CD4-positive, alpha-beta T cell treated with Interleukin-6 at 100 ng/mL for 8 hours (primary cell): ENCODE measurements at places on chromosomes 12 and 14.

GRCh38 chr12:43988838-43989560, 153.1 kb downstream of the TMEM117 start:
- DNase-seq: no peak

DNA sequence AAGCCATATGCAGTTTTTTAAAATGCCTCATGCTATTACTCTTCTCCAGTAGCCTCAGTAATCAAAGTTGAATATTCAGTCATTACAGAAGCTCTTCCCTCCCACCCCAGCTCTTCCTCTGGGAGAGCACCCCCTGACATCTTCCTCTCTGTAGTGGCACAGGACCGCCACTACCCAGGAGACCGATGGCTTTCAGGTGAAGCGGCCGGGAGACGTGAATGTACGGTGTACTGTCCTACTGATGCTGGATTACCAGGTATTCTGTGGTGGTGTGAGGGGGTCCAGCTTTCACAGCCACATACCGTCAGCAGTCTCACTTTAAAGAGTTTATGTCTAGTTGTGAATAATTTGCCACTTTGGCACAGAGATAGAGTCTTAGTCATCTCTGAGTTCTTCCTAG, 4.6 kb downstream of the SMARCD1 start:
- no peak for DNase-seq

DNA sequence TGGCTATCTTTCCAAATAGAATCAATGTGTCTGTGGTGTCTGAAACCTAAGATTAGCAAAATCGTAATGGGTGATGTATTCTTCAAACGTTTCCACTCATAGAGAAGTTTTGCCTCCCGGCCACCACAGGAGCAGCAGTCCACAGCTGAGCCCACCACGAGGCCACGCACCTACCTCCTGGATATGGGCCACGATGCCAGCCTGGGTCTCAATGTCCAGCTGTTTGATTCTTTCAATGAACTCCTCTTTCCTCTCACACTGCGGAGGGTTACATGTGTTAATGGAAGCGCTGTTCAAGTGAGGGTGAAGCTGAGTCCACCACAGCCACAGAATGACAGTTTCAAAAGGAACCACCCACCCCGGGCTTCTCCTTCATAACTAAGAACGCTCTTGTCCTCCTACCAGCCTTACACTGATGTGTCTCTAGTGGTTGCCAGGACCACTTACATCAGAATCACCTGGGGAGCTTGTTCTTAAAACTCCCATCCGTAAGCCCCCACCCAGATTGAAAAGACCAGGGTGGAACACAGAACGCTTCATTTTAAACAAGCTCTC, 75.3 kb downstream of the CCDC88C start:
- no peak for DNase-seq

- DNase-seq: no peak
Measured at GRCh38 chr12:98533723-98534251, 18.4 kb downstream of the TMPO start.

- DNase-seq: no peak
Measured at GRCh38 chr14:59277659-59278058, 89.2 kb downstream of the DAAM1 start.

GRCh38 chr14:59305836-59306555, 117.5 kb downstream of the DAAM1 start:
- DNase-seq: no peak

- DNase-seq: no peak
Measured at GRCh38 chr12:104490186-104490585, 33.4 kb downstream of the CHST11 start.

- no peak for DNase-seq
Measured at GRCh38 chr14:103094406-103095209, at the start of gene EXOC3L4. TSS of gene EXOC3L4 (plus strand) at chr14:103094725. CDS start at chr14:103100220, 5,495 bp downstream.

GRCh38 chr12:118330421-118331018, 42.2 kb downstream of the TAOK3 start:
- DNase-seq: no peak

DNA sequence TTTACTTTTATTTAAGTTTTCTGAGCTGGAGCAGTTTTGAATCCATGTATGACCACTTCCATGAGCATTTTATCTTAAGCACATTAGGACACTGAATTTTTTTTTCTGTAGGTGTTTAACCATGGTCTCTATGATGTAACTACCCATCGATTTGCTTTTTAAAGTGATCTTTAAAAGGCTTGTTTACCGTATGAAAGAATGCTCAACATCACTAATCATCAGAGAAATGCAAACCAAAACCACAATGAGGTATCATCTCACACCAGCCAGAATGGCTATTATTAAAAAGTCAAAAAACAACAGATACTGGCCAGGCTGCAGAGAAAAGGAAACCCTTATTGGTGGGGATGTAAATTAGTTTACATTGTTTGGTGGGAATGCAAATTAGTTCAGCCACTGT, 23.0 kb downstream of the GLRX5 start:
- DNase-seq: no peak

DNA sequence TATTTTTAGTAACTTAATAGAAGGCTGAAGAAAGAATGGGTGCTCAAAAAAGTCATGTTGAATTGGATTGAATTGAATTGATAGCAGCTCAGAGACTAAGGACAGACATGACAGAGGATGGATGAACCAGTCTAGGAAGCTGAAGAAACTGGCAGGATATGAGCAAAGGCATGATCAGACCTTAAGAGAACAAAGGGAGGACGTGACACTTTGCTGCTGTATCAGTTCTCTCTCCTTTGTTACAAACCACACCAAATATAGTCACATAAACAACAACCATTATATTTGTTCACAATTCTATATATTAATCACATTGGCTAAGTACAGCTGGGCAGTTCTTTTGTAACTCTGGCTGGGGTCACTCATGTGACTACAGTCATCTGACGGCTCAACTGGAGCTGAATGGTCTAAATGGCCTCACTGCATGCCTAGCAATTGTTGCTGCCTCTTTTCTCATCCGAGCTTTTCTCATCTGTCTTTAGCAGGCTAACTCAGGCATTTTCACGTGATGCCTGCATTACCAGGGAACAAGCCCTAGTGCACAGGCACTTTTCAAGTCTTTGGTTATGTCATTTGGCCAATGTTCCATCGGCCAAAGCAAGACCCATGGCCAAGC, 355.0 kb downstream of the ETNK1 start:
- DNase-seq: no peak

DNA sequence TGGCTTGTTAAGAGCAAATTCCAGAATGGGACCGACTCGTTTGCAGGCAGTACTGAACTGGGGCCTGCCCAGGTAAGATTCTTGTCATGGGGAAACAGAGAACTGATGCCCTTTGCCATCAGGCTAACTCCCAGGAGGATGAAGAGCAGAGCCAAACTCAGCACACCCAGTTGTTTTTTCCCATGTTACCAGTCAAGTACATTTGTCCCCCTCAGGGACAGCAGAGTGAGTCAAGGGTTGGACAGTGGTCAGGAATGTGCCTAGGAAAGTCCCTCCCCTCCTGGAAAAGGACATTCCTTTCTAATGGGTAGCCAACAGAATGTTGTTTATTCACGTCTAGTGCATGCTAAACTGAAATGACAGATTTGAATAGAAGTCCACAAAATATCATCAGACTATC, 1.6 kb downstream of the ART4 start:
- no peak for DNase-seq

- no peak for DNase-seq
Measured at GRCh38 chr14:34020014-34020413, 69.1 kb upstream of the EGLN3 start.

GRCh38 chr12:93569301-93569655, 3.2 kb upstream of the SOCS2 start:
- no peak for DNase-seq

DNA sequence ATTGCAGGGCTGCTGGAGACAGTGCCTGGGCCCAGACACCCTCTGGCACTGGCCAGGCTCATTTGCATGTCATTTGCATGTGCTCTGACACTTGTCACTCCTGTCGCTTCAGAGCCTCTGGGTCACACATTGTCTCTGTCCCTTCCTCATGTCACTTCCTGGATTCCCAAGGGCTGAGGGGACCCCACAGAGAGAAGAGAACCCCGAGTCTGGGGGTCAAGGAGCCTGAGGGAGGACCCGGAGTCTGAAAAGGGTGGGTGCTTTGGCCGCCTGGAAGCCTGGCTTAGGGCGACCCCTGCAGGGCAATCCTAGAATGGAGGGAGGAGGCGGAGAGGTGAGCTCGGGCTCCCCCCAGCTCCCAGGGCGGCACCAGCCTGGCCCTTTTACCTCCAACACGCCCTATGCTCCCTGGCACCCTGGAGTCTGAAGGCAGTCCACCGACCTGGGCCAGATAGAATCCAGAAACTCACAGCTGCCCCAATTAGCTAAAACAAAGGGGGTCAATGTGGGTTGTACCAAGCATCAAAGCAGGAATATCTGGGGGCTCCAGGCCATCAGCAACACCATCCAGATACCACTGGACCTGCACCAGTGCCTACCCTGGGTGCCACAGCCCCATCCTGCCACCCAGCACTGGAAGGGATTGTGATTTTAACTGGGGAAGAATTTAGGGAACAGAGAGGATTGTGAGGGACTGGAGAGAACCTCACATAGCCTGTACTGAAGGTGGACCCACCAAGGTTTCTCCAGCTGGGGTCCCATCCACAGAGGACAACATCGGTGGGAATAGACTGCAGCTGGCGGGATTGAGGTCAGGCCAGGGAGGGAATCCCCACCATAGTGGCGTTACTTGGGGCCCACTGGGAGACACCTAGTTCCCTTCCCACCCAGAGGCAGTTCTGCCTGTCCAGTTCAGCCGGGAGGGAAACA, 21.8 kb upstream of the KRT78 start:
- peak; percentile 63 for DNase-seq

DNA sequence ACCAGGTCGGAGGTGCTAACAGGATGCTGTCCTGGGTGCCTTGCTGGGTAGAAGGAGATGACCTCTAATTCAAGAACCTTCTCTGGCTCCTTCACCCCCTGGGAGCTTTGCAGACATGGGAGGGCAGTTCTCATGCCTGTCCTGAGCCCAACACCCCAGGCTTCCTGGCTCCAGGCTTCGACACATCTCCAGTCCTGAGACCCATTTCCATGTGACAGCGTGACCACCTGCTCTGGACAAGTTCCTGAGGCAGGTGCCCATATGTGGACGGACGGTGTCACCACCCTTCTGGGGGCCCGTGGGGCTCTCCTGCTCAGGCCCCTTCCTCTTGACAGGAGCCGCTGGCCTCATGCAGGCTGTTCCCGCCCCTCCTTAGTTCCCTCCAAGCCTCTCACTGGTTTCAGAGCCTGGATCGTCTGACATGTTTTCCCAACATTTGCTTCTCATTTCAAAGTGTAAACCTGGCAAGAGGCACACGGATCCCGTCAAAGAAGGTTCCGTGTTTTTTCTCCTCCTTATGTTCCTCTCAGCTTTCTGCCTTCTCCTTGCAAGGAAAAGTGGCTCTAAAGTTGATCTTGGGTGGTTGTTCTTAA, 291.9 kb upstream of the RTL1 start:
- no peak for DNase-seq

GRCh38 chr12:125089083-125089482, 23.8 kb downstream of the AACS start:
- DNase-seq: no peak

- no peak for DNase-seq
Measured at GRCh38 chr14:82850576-82850975, 1316.9 kb upstream of the SEL1L start.

DNA sequence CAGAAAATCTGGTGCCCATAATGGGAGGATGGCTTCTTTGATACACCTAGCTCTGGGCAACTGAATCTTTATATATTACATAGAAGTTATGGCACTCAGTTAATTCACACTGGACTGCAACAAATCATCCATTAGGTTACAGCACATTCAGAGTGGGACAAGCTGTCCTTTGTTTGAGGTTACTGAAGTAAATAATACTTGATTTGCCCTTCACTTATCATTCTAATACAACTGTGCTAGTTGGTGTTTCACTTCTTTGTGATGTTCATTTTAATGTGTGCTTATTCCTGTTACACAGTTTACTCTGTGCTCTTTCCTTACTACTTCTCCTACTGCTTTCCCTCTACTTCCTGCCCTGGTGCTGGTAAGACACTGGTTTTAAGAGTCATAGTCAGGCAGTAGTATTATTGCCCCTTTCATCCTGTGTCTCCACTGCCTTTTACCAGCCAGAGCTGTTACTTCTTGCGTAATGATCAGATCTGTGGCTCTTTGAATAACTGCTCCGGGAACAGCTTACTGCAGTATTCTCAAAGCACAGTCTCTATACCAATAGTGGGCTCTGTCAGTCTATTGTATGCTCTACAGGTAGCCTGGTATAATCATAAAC, 36.4 kb upstream of the GXYLT1 start:
- DNase-seq: no peak

DNA sequence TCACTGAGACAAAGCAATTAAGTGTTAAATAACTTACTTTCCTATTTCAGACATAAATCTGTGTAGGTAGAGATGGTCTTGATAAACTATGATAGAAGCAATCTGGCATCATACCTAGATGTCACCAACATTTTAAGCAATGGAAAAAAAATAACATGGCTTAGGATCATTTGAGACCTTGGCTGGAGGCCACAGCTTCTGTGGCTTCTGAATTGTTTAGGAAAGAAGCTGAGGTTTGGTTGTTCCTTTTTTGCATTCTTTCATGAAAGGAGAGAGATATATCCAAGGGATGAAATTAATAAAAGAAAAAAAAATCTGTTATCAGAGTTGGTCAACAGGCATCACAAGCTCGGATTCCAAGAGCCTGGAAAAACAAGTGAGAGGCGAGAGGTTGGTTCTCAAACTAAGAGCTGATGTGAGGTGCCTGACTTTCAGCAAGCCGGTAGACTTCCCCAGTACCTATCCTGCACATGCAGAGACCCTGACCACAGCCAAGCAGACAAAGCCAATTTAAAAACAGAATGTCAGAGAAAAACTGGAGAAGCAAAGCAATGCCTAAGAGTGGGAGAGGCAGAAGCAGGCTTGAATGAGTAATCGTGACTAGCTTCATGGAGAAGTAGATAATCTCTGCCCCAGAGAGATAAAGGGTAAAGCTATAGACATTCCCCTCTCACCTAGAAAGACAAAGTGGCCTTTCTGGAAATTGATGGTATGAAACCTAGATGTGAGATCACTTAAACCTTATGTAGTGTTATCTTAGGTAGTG, 43.4 kb upstream of the ST8SIA1 start:
- DNase-seq: no peak

DNA sequence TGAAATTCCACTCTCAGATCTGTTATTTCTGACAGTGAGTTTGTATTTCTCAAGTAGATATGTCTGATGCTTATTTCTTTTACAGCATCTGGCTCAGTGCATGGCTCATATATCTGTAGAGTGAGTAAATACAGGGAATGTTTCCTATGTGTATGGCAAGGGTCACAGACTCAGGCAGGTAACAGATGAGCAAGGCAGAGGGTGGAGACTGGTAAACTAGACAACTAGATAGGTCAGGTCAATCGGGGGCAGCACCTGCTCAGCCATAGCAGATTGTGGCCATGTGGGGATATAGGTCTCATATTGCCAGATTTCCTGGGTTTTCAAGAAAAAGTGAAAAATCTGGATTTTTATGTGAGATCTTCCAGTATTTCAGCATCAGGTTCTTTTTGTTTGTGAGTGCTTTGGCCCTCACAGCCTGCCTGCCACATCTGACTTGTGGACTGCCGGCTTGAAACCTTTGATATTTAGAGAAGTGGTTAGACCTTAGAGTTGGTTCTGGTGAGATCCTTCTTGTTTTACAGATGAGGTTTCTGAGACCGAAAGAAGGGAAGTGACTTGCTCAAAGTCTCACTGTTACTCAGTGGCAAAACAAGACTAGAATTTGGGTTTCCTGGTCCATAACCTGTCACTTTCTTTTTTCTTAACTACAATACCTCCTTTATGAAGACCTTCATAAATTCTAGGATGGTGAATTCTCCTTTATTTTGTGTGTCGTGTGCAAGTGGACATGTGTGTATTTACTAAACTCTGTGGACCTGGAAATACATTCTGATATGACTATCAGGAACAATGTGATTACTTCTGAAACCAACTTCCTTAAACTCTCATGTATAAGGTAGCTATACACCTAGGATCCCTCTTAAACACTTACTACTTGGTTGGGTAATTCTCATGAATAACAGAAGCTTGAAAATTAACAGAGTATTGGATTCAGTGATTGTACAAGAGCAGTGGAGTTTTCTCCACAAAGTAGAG, 34.4 kb downstream of the PROX2 start:
- peak; percentile 40 for DNase-seq
